ENCODE measurements at places on chromosomes 13 and 19.

- no peak for DNase-seq
Measured at GRCh38 chr19:9941231-9941630, 4.9 kb upstream of the OLFM2 start.

- DNase-seq, result no peak
Measured at GRCh38 chr13:39682310-39682709, 26.8 kb downstream of the COG6 start.

DNA sequence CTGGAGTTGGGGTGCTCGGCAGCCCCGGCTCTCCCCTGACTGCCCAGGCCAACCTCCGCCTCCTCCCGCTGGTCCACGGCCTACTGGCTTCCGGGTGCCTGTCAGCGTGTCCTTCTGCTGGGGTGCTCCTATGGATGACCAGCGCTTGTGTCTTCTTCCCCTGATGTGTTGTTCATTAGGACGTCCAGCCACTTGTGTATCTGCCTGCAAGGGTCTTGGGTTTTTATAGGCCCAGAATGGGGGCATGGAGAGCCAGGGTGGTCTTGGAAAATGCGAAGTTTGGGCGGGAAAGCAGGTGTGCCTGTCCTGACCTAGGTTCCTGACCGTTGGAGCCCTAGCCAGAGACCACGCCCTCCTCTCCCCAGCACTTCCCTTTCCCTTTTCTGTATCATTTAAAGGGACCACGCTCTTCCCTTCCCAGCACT, 139.8 kb downstream of the SLITRK5 start:
- DNase-seq, result peak; percentile 57

DNA sequence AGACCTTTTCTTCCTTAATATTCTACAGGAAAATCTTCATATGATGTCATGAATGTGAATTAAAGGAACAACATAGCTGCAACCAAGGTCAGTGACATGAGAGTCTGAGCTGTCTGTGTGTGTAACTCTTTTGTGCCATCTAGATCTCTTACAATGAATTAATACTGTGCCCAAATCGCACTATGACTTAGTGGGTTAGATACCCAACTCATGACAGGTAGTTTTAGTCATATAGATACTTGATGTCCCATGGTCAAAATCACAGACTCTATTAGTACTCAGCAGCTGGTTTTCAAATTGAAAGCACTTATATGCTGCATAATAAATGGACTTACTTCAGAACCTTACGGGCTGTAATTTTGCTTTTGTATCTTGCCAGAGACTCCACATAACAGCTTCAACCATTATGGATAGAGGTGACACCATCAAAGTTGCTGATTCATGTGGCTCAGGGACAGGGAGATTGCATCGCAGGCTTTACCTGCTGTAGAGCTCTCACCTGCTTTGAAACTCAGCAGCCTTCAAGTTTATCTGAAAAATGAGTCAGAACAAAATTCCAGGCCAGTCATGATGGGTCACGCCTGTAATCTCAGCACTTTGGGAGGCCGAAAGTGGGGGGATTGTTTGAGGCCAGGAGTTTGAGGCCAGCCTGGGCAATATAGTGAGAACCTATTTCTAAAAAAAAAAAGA, 12.3 kb upstream of the ZNF283 start:
- no peak for DNase-seq

- DNase-seq, result no peak
Measured at GRCh38 chr13:24699541-24699940, 19.3 kb downstream of the ATP12A start.

- no peak for DNase-seq
Measured at GRCh38 chr19:46422344-46422743, 6.4 kb downstream of the PNMA8C start.

- DNase-seq, result peak; percentile 64
Measured at GRCh38 chr13:45851171-45851921, at the start of gene SIAH3. Gene SIAH3, minus strand, starts transcription at chr13:45851753. Its CDS starts 124 bp downstream, at chr13:45851629.

GRCh38 chr19:5954293-5954692, 23.6 kb downstream of the RANBP3 start:
- no peak for DNase-seq

DNA sequence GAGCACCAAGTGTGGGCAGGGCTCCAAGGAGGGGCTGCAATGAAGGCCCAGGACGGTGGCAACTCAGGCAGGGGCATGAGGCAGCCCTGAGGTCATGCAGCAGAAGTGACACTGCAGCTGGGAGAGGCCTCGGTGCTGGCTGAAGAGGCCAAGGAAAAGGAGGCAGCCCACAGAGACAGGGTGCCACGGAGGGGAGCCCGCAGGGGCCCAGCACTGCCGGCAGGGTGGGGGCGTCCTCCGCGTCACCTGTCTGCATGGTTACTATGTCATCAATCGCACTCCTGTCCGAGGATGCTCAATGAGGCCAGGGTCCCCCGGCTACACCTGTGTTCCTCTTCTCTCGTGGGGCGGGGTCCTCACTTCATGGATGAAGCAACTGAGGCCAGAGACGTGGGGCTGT, 123.1 kb downstream of the TUBA3C start:
- DNase-seq, result no peak

GRCh38 chr19:6644796-6645195, 25.2 kb downstream of the TNFSF14 start:
- no peak for DNase-seq

DNA sequence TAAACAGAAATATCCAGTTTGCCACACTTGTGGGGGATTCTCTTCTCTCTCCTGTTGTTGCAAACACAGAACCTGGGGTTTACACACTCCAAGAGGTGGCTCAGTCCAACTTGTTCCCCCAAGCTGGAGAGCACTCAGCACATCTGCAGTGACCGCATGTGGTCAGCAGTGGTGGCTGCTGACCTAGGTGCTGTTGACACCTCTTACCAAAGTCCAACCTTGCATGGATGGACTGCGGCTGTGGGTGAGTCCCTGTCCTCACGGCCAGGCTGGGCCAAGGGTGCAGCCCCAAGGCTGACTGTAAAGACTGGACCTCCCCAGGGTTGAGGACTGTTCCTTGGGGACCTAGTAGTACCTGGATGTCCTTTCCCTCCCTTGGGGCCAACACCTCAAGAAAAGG, 6.1 kb downstream of the LRFN3 start:
- no peak for DNase-seq

- no peak for DNase-seq
Measured at GRCh38 chr13:89943139-89943538, 1404.3 kb upstream of the MIR17HG start.

GRCh38 chr13:113775451-113776145, 16.6 kb downstream of the TMEM255B start:
- no peak for DNase-seq

GRCh38 chr19:42850981-42851717, 28.4 kb downstream of the PSG1 start:
- DNase-seq, result no peak

GRCh38 chr13:30924721-30925120, 7.7 kb upstream of the TEX26 start:
- DNase-seq, result no peak

- no peak for DNase-seq
Measured at GRCh38 chr19:1076951-1077350, 10.0 kb downstream of the ARHGAP45 start.

DNA sequence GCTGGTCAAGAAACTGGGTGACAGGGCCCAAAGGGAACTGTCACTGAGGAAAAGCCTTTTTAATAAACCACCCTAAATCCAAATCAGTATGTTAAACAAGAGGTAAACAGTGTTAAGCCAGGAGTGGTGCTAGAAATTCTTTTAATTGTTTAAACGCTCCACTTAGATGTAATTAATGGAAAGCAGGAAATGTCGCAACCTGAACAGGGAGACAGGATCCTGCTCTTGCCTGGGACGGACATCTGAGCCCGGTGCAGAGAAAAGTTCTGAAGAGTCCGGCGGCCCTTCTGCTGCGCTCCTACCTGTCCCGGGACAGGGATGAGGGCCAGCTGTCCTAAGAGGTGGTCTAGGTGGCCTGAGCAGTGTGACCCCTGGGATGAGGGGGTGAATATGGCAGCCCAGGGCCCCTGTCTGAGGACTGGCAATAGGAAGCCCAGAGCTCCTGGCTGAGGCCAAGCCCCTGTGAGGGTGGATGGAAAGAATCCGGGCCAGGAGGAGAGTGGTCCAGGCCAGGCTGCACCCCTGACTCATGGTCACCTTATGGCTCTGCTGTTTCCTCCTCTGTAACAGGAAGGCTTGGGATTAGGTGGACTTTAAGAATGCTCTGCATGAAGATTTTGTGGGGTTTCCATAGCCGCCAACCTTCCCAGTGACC, 112.8 kb upstream of the GJB6 start:
- no peak for DNase-seq

DNA sequence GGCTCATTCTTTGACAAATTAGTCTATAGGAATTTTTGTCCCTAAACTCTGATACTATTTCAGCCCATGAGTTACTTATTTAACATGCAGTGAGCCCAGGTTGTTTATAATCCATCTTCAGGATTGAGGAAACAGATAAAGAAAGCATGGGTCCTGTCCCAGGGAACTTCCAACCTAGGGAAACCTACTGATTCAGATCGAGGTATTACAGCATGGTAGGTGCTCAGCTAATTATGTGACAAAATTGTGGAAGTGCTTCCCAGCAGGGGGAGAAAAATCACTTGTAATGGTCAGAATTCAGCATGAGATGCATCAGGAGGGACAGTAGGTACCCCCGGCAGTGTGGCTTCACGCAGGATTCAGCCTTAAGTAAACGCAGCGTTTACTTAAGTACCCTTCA, 171.3 kb downstream of the NUFIP1 start:
- no peak for DNase-seq

DNA sequence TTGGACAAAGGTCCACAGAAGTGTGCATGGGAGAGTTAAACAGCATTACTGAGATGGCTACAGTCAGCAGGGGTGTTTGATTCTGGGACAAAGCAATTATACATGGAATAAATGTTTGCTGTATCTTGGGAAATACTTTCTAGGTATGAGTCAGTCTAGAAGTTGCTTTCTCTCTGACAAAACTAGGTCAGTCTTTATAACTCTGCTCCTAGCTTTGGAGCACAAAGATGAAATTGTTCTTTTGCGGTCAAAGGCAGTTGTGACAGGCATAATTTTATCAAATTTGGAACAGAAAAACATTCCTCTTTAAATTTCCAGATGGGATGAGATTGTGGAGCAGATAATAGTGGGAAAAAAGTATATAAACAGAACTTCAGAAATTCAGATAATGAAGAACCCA, 1045.4 kb upstream of the MIR17HG start:
- DNase-seq, result no peak

- DNase-seq, result no peak
Measured at GRCh38 chr19:1718420-1719291, 34.6 kb upstream of the ONECUT3 start.

- no peak for DNase-seq
Measured at GRCh38 chr13:23463661-23464060, 30.2 kb upstream of the SACS start.

GRCh38 chr13:44487989-44488388, 88.1 kb downstream of the TSC22D1 start:
- DNase-seq, result no peak

- no peak for DNase-seq
Measured at GRCh38 chr13:104833221-104833620, 1702.2 kb downstream of the EFNB2 start.

DNA sequence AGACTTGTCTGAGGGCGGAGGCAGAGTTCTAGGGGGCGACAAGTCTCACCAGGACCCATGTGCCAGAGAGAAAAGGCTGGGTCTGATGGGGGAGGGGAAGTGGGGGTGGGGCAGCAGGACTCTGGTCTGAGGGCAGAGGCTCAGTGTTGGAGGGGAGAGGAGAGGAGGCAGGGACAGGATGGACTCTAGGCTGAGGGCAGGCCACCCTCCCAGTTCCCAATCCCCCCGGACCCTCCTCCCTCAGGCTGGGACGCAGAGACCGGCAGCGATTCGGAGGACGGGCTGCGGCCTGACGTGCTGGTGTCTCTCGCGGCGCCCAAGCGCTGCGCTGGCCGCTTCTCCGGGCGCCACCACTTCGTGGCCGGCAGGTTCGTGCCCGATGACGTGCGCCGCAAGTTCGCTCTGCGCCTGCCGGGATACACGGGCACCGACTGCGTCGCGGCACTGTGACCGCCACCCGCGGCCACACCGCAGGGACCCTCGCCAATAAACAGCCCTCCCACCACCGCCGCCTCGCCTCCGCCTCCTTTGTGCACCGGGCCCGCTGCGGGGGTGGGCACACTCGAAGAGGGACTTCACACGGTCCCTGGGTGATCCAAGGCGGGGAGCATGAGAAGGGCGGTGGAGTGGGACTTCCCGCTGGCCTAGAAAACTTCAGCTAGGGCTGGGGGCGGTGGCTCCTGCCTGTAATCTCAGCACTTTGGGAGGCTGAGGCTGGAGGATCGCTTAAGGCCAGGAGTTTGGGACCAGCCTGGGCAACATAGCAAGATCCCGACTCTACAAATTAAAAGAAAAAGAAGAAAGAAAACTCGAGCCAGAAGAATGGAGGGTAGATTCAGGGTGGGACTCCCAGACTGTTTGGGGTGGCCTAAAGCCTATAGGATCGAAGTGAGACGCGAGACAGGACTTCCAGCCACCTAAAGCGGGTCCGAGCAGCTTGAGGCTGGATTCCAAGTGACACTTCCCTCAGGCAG, 703 bp upstream of the CILP2 start:
- DNase-seq, result no peak

- DNase-seq, result no peak
Measured at GRCh38 chr19:54949412-54949811, 2.1 kb upstream of the NLRP7 start.

GRCh38 chr13:52992110-52992509, 36.5 kb upstream of the OLFM4 start:
- DNase-seq, result no peak

Measured in testis (tissue), 5 donors.